Cortex of kidney (tissue), 1 donor: ENCODE measurements at places on chromosomes 1 and 21.

DNA sequence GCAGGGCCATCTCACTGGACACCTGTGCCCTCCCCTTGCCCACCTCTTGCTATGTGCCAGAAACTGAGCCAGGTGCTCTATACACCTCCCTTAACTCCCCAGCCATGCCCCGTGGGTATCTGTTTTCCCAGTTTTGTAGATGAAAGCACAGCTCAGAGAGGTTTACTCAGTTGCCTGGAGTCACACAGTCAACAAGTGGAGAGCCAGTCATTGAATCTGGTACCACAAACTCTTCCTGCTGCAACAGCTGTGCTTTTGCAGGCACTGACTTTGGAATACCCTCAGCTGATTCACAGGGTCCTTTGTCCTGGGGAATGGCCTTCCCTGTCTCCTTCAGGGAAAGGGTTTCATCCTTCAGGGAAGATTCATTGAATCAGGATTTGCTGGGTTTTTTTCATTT, 22.1 kb downstream of the PAX7 start:
- DNase-seq, result no peak

DNA sequence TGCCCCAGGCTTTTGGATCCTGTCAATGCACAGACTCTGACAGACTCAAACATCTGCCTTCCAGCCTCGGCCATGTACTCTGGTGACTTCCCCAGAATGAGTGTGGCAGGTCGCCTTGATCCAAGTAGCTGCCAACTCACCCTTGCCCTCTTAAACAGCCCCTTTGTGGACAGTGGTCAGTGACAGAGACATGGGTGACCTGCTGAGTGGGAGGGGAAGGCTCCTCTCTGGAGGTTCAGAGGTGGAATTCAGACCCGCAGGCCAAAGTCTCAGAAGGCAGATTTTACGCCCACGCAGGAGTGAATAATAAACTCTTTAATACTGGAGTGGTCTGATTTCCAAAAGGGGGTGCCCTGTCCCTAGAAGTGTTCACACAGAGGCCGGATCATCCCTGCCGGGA, 63.5 kb downstream of the TLR5 start:
- no peak for DNase-seq

DNA sequence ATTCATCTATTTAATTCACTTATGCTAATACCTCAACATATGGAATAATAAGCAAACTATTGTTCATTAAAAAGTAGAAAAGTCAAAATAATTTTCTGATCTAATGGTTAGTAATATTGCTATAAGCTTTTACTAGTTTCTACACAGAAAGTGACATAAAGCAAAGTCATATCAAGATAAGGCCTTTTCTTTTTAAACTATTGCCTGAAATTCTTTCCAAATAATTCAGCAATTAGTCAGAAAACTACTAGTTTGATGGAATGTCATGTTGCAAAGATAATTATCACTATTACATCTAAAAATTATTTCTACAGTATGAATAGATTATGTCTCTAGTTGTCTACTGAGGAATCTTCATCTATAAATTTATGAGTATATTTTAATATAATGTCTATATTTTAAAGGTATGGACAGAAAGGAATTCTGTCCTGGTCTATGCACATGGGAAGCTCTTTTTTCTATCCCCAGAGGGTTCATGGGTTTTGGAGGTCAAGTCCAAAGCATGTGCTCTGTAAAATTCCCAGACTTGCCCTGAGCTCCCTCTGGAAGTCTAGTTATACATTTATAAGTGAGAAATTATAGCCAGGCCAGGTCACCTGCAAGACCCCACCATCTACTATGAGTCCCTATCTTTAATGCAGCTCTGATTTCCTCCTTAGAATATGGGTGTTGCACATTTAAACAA, 84.6 kb upstream of the DPYD start:
- DNase-seq, result no peak

DNA sequence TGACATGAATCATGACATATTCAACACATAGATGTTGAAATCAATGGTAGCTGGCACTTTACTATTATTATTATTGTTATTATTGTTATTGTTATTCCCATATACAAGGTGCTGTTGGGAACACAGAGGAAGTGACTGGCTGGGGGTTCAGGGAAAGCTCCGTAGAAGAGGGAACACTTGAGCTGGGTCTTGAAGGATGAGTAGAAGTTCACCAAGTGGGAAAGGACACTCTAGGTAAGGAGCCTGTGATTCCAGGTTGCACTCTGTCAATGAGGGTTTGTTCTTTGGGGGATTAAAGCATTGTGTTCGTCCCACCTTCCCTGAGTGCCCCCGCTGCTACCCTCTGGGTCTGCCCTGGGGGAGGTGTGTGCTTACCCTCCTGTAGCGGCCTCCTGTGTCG, 14.1 kb downstream of the ZNF362 start:
- DNase-seq, result no peak

DNA sequence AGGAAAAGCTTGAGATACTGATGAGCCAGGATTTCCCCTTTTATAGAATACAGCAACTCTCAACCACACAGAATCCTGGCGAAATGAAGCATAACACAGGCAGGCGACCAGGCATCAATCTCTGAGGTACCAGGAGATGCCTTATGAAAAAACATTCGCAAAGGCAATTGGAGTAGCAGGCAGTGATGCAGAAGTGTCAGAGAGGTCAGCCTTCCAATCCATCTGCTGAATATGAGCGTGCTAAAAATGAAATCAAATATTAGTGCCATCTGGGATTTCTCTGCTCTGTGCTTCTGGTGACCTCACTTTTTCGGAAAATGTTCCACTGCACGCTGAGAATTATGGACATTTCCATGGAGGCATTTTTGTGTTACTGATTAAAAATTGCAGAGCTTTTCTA, 258.8 kb downstream of the VAV3 start:
- DNase-seq, result no peak
